ENCODE measurements at places on chromosomes 5 and 9.

GRCh38 chr9:76453785-76454184, 5.2 kb upstream of the GCNT1 start:
- DNase-seq = peak; percentile 69

DNA sequence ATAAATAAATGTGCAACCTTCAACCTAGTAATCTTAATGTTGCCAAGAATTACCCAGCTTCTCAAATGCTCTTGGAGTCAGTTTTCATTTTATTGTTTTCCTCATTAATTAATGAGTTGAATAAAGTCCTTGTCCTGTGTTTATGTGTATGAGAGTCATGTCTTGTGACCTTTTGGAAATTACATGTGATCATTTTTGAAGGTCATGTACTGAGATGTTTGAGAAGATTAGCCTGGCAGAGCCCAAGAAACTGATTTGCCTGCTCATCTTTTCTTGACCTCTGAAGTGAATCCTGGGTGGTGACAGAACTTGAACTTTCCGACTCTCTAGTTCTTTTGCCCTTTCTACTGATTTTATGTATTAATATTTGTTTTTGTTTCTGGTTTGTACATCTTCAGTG, 15.4 kb downstream of the ANKRA2 start:
- no peak for DNase-seq

DNA sequence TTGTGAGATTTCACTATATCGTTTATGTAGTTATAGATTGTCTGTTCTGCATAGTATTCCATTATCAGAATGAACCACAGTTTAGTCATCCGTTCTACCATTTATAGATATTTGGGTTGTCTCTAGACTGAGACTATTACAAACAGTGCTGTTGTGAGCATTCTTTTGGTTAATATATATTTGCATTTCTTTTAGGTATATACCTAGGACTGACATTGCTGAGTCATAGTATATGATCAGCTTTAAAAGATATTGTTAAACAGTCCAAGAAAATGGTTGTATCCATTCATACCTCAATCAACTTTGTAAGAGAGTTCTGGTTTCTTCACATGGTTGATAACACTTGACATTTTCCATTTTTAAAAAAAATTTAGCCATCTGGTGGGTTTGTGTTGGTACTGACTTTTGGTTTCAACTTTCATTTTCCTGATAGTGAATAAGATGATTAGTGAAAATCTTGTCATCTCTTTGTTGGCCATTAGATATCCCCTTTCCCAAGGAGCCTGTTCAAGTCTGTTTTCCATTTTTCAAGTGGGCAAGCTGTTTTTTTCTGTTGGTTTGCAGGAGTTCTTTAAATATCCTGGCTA, 22.9 kb upstream of the ADAM19 start:
- no peak for DNase-seq

- no peak for DNase-seq
These were observed 209.1 kb downstream of the MAPKAP1 start for GRCh38 chr9:125497906-125498305.

DNA sequence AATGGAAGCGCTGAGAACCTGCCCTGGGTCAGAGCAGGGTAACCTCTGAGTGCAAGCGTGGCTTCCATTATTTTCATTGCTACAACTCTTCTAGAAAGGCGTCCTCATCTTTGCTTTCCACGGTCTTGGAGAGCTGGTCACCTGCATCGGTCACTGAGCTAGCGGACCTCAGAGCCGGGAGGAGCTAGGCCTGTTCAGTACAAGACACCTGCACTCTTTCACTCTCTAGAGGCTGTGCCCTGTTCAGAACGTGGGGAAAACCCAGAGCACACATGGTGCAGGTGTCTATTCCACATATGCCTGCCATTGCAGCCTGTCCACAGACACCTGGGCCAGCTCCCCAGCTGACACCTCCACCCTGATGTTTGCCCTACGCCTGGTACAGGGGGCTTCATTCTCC, 147.8 kb upstream of the IRX2 start:
- DNase-seq = no peak

DNA sequence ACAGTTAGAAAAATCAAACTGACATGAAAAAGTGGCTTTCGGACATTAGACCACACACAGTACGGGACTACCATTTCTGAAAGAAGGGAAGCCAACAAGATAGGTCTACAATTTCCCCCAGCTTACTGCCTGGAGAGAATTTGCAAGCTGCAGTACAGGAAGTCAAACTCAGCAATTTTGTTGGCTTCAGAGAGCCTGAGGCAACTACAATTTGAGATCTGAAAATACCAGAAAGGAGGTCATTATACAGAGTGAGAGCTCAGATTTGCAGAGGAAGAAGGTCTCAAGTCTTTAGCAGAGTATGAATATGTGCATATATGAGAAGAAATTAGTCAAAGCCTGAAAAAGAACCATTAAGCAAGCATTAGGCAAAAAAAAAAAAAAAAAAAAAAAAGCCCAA, 83.0 kb downstream of the OXCT1 start:
- DNase-seq = no peak

DNA sequence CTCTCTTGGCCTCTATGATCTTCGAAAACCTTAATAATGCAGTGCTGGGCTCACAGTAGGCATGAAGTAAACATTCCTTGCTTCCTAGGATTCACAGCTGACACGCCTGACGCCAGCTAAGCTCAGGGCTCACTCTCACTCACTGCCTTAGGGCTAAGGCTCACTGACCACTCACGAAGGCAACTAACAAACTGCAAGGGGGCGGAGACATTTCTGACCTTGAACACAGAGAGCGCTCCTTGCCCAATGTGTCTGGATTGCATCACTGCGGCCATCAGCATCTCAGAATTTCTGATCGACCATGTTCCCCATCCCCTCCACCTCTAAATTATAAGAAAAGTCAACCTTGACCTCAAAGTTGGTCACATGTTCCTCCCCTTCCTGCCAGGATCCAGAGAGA, 372.6 kb downstream of the EBF1 start:
- peak; percentile 58 for DNase-seq

GRCh38 chr5:135466178-135467050, 14.3 kb upstream of the TIFAB start:
- DNase-seq = peak; percentile 78

DNA sequence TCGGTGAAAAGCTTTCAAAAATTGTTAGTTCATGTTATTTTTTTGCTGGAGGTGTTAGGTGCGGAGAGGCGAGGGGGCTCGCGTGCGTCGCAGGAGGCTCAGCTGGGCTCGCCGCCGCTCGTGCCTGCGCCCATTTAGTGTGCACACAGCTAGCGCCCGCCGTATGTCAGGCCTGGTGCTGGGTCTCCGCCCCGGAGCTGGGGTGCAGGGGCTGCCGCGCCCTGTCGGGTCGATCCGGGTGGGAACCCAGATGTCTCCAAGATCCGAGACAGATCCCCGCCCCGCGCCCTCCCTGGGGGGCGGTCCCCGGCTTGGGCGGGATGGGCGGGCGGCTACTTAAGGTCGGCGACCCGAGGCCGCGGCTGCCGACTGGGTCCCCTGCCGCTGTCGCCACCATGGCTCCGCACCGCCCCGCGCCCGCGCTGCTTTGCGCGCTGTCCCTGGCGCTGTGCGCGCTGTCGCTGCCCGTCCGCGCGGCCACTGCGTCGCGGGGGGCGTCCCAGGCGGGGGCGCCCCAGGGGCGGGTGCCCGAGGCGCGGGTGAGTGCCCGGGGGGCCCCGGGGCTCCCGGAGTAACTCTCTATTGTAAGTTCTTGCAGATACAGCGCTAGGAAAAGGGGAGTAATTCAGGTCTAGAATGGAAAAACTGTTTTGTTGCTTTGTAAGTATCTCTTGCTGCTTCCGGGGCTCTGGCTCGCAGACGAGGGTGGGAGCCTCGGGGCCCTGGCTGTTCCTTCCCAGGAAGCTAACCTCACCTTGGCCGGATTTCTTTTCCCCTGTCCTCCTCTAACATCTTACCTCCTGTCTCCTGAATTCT, 31.7 kb downstream of the GSN start:
- DNase-seq = no peak

All from MCF 10A (cell line).